Fibroblast of the conjunctiva (primary cell): ENCODE measurements at places on chromosomes 7 and 10.

GRCh38 chr10:70066190-70066589 is 13.5 kb downstream of the MACROH2A2 start:
- DNase-seq, result no peak

- DNase-seq, result peak; percentile 13
Measured at GRCh38 chr10:97081621-97082235, 104.0 kb downstream of the SLIT1 start.

- DNase-seq, result no peak
Measured at GRCh38 chr10:3261921-3262320, 89.3 kb upstream of the PITRM1 start.

GRCh38 chr10:124493214-124493882 is 31.7 kb downstream of the LHPP start:
- no peak for DNase-seq

GRCh38 chr7:149450821-149451220 is 10.0 kb downstream of the ZNF777 start:
- no peak for DNase-seq

- DNase-seq, result no peak
Measured at GRCh38 chr10:48601789-48602188, 3.1 kb downstream of the ARHGAP22 start.

DNA sequence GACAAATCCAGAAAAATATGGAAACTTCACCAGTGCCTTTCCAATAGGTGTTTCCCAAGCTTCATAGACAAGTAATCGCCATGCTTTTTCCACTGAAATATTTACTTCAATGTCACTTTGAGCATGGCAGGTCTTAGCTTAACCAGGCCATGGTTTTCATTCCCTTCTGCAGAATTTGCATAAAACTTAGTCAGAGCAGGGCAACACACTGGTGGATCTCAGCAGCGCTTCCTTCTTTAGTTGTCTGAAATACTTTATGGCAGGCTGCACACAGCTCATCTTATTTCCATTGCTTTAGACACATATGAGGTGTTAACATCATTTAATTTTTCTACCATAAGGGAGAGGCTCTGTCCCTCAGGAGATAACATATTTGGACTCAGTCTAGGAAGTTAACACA is 102.9 kb upstream of the AHR start:
- no peak for DNase-seq

DNA sequence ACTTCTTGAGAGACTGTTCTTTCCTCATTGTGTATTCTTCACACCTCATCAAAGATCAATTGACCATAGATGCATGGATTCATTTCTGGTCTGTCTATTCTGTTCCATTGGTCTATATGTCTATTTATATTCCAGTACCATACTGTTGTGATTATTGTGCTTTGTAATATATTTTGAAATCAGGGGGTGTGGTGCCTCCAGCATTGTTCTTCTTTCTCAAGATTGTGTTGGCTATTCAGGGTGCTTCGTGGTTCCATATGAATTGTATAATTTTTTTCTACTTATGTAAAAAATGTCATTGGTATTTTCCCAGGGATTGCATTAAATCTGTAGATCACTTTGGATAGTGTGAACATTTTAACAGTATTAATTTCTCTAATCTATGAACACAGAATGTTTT is 106.5 kb downstream of the EPC1 start:
- DNase-seq, result no peak

- no peak for DNase-seq
Measured at GRCh38 chr7:151666886-151667285, 147.2 kb upstream of the RHEB start.

DNA sequence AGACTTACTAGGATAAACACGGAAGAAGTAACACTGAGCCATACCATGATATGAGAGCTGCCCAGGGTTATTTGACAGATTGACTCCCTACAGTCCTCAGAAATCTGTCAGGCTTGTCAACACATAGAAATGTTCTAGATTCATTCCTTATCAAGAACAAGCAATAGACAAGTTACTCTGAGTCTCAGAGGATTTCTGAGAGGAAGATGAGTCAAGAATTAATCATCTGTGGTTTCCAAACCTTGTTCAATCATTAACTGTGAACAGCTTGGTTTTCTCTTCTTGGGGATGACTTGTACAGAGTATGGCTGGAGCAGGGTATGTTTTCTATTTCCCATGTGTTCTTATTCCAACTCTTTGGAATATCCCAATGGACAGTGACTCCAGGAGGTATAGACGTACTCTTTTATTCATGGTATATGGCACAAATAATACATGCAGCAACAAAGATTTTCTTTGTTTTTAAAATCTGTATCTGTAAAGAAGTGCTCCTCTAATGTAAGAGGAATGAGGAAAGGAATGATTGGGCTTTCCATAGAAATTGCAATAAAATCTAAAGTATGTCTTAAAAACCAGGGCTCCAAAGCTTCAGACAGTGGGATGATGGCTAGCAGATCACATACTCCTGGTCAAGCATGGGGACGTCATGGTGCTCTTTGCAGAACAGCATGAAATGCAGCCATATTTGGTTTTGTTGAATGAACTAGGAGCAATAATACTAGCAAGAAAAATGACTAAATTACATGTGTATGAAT is 11.9 kb upstream of the SFR1 start:
- DNase-seq, result no peak

GRCh38 chr10:43385412-43386004 is 14.1 kb downstream of the FXYD4 start:
- no peak for DNase-seq

- DNase-seq, result no peak
Measured at GRCh38 chr10:128612195-128612594, 486.0 kb upstream of the MKI67 start.

- DNase-seq, result peak; percentile 51
Measured at GRCh38 chr10:4847561-4848355, 21.8 kb downstream of the AKR1E2 start.

- DNase-seq, result no peak
Measured at GRCh38 chr7:80204919-80205318, 70.3 kb downstream of the GNAI1 start.

DNA sequence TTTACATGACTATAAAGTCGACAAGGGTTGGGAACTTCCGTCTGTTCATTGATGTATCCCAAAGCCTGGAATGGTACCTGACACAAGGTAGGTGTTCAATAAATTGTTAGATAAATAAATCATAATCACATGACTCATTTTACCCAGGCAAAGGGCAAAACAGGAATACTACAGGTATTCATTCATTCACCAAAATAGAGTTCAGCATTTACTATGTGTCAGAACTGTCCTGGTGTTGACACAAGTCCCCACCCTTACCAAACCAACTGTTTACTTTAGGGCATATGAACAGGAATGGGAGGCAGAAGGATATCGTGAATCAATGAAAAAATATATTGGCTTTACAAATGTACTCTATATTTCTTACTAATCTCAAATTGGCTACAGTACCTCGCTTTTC is 666 bp upstream of the YAE1 start:
- no peak for DNase-seq

GRCh38 chr7:152072421-152072820 is 46.9 kb downstream of the GALNT11 start:
- DNase-seq, result no peak

- peak; percentile 18 for DNase-seq
Measured at GRCh38 chr7:33776788-33777187, 128.6 kb upstream of the BMPER start.

- no peak for DNase-seq
Measured at GRCh38 chr10:124676416-124677062, 67.6 kb downstream of the FAM53B start.

- DNase-seq, result no peak
Measured at GRCh38 chr7:140559410-140559809, 80.1 kb upstream of the MKRN1 start.

DNA sequence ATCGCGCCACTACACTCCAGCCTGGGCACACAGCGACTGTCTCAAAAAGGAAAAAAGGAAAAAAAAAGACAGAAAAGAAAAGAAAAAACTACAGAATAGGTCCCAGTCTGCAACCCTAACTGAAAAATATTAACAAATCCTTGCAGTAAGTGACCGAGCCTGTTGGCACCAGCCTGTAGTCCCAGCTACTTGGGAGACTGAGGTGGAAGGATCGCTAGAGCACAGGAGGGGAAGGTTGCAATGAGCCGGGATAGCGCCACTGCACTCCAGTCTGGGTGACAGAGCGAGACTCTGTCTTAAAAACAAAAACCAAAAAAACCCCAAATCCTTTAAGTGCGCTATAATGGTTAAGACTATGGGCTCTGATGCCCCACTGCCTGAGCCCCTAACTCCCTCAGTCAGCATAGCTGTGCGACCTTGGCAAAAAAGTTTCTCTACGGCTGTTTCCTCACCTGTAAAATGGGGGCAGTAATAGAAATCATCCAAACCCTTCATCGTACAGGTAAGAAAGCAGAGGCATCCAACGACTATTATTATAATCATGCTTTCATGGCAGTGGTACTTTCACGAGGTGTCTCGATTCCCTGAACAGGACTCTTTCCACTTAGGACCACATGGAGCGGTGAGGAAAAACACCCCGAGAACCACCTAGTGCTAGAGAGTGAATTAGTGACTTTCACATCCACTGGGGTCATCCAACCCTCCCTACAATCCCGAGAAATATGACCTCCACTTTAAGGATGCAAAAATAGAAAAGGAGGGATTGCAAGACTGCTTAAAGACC is 755 bp downstream of the TOMM7 start:
- DNase-seq, result no peak

- DNase-seq, result no peak
Measured at GRCh38 chr7:8481752-8482446, 48.5 kb downstream of the NXPH1 start.

DNA sequence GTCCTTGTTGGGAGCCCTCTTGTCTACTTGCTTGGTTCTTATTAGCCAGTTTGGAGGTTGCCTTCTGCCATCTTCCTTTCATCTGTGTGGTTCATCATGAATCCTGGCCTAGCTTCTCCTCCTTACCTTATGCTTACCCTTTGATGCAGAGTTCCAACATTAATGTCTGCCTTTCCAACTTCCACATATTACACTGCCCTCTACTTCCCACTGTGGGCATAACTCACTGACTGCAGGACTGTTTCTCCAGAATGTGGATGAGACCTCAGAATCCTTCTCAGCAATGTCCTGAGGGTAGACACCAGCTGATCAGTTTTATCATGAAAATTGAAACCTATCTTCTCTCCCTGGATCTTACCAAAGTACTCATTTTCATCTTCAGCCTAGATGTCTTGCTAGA is 491.0 kb downstream of the LRMDA start:
- no peak for DNase-seq

GRCh38 chr7:126533715-126534114 is 719.0 kb downstream of the GRM8 start:
- no peak for DNase-seq

GRCh38 chr10:1097436-1097835 is 41.3 kb downstream of the WDR37 start:
- DNase-seq, result no peak

- no peak for DNase-seq
Measured at GRCh38 chr7:332020-332517, 42.1 kb downstream of the FOXL3 start.

- no peak for DNase-seq
Measured at GRCh38 chr10:13184730-13185514, 23.6 kb downstream of the MCM10 start.

- DNase-seq, result no peak
Measured at GRCh38 chr10:71687077-71687476, 32.5 kb downstream of the C10orf105 start.

GRCh38 chr7:135661311-135662122 is 797 bp upstream of the STMP1 start:
- no peak for DNase-seq

DNA sequence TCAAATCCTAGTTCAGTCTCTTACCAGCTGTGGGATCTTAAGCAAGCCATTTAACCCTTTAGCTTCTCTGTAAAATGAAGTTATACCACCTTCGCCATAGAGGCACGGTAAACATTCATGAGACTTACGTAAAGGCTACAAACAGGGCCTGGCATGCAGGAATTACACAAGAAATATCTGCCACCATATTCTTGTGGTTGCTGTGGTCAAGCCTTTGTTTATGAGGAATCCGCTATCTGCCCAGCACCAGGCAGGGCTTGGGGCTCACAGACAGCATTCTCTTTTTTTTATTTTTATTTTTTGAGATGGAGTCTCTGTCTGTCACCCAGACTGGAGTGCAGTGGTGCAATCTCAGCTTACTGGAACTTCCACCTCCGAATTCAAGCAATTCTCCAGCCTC is 9.9 kb downstream of the AIFM2 start:
- DNase-seq, result no peak

GRCh38 chr7:79281426-79281825 is 172.0 kb downstream of the MAGI2 start:
- DNase-seq, result no peak

DNA sequence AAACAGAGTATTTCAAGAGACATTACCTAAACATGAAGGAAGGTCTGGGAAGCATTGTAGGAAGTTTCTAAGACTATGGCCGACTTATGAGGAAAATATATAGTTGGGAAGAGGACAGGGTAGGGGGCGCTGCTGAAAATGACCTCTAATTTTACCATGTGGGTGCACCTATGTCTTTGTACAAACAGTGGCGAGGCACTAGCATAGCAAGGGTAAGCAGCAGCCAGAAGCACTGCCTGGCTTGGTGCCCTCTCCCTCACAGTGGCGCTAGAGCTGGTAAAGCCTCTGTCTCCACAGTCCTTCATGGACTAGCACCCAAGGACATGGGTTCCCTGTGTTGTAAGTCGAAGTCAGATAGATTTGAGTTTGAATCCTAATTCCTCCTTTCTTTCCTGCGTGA is 461.2 kb downstream of the INHBA start:
- no peak for DNase-seq

DNA sequence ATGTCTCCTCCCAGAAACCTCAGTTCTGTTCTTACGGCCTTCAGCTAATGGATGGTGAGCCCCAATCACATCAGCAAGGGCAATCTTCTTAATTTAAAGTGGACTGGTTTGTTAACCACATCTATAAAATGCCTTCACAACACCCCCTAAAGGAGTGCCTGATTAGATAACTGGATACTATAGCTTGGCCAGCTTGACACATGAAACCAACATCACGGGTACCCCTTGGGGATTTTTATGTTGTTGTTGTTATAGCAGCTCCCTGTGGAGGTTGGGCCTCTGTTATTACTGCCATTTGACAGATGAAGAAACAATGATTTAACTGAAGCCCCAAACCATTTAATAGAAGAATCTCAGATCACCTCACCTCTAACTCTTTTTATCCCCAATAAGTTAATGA is 26.8 kb downstream of the STRA8 start:
- no peak for DNase-seq
